NCI-H2171 (cell line): ENCODE measurements at places on chromosomes 6 and 20.
A peak's percentile ranks its signal among the peaks of the same experiment; 100 is the strongest.

- DNase-seq, result peak; percentile 91
These were observed at the start of gene ZSCAN12 for GRCh38 chr6:28399350-28400121. Gene ZSCAN12, minus strand, starts transcription at chr6:28399747. Its CDS starts 1,342 bp downstream, at chr6:28398405.

DNA sequence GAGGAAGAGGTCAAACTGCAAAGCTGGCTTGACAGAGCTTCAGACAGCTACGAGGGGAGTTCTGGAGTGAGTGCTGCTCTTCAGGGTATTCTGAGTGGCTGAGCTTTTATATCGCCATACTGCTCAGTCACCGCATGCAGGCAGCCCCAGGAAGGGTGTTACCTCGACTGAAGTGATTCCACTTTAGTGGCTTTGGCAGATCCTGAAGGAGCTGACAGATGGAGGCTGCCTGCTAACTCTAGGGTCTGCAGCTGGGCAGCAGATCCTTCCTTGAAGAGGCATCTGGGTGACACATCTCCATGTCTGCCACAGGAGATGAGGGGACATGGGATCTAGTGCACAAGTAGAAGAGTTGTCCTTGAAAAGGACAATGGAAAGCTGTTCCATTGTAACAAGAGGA lies 3.7 kb upstream of the DEK start:
- peak; percentile 18 for DNase-seq

DNA sequence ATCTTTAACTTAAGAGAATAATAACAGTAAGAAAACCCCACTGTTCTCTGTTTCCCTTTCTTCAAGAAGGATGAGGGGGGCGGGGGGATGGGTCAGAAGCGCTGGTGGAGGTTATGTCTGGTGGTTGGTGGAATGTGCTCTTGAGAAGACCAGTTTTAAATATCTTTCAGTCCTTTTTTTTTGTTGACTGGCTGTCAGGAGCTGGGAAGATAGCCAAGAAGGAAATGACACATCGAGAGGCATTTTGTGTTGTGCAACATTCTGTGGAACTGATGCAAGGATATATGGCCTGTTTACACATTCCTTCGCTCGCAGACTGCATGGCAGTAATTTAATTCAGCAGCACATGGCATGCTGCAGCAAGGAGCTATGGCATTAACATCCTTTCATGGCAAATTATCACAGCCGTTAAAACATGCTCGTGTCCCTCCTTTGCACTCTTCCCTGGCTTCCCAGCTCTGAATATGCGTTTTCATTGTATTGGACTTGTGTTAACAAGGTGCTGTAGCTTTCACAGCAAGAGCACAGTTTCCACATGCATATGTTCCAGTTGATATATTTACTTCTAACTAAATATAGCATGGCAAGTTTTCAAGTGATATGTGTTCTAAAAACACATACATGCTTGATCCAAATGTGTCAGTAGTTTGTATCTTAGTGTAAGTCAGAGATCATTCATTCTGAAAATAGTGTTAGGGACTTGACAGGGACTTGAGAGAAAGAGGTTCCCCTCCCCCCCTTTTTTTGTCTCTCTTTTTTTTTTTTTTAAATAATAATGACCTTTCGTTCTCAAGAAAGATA lies 68.2 kb upstream of the SUPT3H start:
- DNase-seq, result no peak

DNA sequence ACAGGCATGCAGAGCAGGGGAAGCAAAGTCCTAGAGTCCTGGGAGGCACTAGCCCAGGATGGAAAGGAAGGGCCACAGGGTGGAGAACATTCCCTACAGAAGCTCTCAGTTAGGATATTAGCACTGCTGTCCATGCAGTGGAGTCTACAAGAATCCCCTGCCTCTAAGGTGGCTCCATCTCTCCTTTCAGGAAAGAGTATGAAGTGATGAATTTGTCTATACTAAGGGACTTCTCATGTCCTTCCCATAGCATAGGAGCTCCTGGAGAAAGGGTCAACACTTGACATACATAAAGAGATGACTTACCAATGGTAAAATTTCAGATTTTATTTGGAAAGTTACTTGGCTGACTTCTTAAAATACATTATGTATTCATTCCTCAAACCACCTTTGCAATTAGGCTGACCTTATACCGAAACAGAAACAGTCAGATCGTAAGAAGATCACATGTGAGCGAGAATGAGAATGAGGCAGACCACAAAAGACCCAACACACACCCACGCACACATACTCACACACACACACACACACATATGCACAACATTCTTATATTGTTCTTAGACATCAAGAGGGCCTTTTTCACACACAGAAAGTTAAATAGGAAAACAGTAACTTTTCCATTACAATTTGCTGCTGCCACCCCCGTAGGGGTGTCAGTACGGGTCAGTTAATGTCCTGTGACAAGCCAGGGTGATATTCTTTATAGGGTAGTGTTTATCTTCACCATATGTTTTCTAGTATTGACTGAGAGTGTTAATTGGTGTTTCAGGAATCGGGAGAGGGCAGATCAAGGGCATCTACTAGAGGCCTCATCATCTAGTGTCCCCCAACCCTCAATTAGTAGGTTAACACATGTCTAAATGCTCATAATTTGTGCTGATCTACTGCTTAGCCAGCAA lies 159.4 kb downstream of the FAXC start:
- no peak for DNase-seq

DNA sequence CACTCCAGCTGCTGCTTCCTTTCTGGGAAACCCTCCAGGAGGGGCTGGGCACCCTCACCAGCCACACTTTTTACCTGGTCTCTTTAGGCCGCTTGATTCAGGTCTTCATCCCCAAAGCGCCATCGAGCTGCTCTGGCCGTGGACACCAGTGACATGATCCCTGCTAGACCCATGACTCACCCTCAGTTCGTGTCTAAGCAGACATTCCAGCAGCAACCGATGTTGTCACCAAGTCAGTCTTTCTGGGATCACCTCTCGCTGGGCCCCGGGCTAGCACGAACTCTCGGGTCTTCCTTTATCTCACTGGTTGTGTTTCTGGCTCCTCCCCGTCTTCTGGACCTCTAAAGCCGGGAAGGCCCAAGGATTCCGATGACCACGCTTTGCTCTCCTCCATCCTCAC lies 43.0 kb upstream of the GPR31 start:
- no peak for DNase-seq

DNA sequence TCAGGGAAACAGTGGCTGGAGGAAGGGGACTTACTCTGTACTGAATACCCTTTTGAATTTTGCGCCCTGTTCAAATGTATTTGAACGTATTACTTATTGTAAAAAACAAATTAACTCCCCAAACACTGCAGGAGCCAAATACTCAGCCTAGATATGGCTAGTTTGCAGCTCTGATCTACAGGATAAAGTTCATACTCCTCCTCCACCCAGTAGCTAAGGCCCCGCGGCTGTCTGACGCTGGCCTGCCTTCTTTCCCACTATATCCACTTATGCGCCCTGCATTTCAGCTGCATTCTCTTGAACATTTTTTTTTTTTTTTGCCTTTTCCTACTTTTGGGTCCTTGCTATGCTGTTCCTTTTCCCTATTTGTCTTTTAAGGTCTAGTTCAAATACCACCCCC lies 6.5 kb downstream of the GSS start:
- no peak for DNase-seq

DNA sequence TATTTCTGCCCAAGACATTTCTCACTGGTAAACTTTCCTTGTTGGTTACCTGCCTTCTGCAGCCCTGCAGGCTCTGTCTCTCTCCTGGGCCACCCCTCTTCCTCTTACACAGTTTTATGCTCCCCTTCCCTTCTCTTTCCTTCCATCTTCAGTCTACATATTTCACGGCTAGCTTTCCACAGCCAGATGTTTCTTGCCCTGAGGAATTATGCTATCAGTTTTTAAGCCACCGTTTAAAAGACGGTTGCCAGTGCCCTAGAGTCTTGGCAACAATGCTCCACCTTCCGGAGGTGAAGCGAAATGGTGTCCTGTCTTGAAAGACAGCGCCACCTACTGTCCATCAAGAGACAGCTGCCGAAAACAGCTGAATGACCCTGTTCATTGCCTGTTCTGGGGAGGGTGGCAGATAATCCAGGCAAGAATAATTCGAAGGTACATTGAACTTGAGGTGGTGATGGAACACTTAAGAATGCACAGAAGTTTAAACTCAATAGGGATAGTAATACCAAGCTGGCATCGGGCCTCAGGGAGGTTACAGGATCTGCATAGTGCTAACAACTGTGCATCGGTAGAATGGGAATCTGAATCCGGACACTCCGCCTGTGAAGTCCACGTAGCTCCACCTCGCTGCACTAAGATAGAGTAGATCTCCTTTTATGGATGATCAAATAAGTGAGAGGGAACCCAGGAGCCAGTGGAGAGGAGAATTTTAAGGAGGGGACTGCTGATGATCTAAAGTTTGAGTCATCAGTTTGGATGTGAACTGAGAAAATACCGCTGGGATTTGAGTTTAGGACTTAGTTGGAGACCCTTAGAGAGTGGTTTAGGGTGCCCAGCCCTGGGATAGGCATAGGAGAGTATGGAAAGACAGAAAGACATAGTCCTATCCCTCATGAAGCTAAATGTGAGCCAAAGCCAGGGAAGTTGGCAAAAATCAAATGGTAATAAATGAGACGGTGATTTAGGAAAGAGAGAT lies 4.8 kb upstream of the TRIM40 start:
- peak; percentile 72 for DNase-seq

DNA sequence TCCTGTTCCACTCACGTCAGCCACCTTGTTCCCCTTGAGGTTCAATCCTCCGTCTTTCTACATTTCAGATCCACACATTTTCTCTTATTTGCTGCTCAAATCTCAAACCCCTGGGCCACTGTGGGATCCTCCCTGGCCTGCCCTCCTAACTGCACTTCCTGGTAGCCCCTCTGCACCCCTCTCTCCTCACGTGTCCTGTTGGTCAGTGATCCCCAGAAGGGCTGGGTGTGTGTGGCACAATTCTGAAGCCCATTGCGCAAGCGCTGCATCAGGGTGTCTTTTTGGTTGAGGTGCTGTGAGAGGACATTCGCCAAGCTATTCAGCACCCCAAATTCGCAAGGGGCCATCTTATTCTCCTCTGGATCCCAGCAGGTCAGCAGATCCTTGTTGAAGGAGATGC lies 2.3 kb downstream of the HLA-DMB start:
- no peak for DNase-seq

- no peak for DNase-seq
These were observed 41.2 kb downstream of the BTBD3 start for GRCh38 chr20:11958855-11959254.

DNA sequence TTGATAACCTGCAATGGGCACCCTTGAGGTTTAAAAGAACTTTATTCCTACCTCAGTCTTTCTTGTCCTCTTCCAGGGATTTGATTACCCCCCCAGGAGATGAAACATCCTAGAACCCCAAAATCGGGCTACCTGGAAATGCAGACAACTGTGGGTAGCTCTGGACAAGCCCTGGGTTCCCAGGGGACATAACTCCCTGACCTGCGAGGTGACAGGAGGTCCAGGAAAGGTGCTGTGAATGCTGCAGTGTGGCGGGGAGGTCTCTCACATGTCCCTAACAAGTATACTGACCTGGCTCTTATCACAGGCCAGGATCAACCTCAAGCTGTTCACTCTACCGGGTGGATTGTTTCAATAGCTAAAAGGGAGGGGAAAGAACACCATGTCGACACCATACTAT lies 11.6 kb downstream of the JAG1 start:
- no peak for DNase-seq

- DNase-seq, result no peak
These were observed 3.8 kb downstream of the SLC35B2 start for GRCh38 chr6:44253307-44254101.

- peak; percentile 63 for DNase-seq
These were observed 8.3 kb upstream of the NCOA3 start for GRCh38 chr20:47493175-47493962.

GRCh38 chr6:71254323-71254722 lies 34.3 kb upstream of the OGFRL1 start:
- DNase-seq, result peak; percentile 66

- no peak for DNase-seq
These were observed 1.9 kb downstream of the FBXO9 start for GRCh38 chr6:53066874-53067706.

DNA sequence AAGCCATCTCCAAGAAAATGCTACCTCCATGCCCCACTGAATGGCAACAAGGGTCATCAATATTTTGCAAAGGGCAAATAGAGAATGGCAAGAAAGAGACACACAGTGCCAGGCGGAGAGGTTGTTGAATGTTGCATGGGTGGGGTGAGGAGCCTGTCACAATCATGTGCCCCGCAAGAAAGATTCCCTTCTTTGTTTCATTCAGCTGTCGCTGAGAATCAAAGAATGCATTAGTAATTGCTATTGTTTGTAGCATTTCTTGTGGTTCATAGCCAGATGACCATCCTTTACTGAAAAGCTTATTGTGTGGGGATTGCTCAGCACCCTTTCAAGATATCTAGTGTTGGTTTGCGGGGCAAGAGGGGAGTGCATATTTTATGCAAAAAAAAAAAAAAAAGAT lies 166.5 kb upstream of the QKI start:
- no peak for DNase-seq

DNA sequence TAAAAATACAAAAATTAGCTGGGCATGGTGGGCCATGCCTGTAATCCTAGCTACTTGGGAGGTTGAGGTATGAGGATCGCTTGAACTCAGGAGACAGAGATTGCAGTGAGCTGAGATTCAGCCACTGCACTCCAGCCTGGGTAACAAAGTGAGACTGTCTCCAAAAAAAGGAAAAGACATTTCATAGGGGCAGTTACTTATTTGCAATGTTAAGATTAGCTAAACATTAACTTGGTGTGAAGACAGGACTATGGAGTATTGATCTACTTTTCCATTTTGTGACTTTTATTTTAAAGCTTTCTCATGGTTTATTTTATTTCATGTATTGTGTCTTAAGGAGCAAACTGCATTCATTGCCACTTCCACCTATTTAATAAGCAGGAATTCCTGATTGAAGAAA lies 153.0 kb downstream of the UTRN start:
- no peak for DNase-seq

DNA sequence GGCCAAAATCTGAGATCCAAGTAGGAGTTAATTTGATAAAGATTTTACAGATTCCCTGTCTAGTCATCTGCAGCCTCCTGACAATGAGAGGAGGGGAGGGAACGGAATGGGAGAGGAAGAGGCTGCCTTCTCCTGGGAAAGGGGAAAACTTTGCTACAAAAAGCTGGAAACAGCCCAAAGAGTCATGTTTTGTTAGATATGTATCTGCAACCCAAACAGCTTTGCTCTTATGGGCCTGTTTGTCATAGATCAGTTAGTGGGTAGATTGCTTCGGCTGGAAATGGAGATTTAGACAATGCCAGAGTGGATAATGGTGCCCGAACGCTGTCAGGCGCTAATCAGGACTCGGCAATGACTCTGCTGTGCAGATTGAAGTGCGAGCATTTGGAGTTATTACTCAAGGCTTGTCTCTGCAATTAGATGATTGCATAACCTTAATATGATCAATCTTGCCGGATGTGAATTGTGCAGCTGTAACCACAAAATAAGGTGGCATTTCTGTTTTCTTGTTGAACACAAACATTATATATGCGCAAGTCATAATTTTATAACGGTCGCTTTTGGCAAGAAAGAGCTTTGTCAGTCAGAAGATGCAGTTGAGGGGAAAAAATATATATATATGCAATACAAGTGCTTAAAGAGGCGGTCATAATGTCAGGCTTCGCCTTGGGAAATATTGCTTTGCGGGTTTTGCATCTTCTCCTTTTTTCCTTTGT lies 92.4 kb upstream of the MAFB start:
- DNase-seq, result no peak
